ENCODE measurements at places on chromosomes 7 and 10. TPM values are rescaled to one million over a fixed set of nuclear protein-coding genes. Genes with fewer than 3 reads are reported as not detected.

The C7orf25 gene
- 10.2 TPM for total RNA-seq

The CHST3 gene
- total RNA-seq, result 13.7 TPM

The HTR5A gene
- total RNA-seq, result not detected

The CALHM3 gene
- total RNA-seq, result not detected

DNA sequence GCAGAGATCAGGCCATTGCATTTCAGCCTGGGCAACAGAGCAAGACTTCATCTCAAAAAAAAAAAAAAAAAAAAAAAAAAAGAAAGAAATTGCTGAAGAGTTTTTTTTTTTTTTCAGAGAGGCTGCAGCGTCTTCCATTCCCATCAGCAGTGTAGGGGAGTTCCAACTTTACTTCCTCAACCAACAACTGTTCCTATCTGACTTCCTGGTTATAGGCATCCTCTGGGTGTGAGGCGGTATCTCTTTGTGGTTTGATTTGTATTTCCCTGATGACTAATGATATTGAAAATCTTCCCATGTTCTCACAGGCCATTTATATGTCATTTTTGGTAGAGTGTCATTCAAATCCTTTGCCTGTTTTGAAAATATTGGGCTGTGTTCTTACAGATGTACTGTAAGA is 40.2 kb downstream of the PRTFDC1 start:
- DNase-seq, result no peak

DNA sequence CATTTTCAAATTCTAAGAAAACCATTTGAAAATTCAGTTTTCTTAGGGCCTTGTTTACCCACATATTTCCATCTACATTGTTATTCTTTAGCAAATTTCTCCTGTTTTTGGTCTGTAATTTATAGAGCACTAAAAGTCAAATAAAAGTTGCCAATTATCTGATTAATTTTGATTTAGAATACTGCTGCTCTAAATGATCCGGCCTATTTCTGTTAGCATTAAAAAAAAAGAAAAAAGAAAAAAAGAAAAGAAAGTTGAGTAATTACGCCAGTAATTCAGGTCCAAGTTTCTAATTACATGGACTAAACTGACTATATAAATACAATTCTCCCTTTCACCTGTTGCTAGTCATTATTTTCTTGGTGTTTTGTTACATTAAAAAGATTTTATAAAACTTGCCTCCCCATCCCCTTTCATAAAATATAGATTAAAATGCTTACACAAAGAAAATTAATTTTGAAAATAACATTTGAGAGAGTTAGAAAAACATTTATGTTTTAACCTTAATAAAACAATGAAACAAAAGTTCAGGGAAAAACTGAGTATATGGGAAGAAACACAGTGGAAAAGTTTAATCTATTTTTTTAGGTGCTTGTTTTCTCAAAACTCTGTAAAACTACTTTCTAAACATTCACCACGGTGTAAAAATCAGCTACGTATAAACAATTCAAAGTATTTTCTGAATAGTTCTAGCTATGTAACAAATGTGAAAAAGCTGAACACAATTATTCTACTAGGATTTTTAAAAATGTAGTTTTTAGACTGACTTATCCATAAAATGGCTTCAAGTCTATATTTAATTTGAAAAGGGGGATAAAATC is 6.8 kb upstream of the COMMD3 start:
- no peak for DNase-seq

- no peak for DNase-seq
These were observed 40.5 kb downstream of the HIF1AN start for GRCh38 chr10:100576282-100576635.

GRCh38 chr10:68992636-68993440 is 4.2 kb downstream of the KIFBP start:
- DNase-seq, result no peak

- DNase-seq, result no peak
These were observed 176.2 kb upstream of the RNF32 start for GRCh38 chr7:156464339-156464738.

DNA sequence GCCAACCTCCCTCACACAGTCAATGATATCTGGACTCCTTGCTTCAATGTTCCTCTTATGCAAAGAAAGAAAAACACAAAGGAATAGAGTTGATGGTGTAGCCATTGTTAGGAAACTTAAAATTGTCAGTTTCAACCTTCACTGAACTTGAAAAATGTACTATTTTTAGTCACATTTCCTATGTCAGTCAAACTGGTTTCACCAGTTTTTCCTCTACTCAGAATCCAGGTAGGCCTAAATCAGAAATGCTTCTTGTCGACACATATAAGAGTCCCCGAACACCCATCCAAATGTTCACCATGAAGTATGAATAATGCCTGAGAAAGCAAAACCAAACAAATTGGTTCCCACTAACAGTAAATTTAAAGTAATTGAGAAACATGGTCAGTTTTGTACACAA is 42.4 kb upstream of the ZMYND11 start:
- peak; percentile 51 for DNase-seq
